ENCODE measurements at places on chromosomes 16 and 17. TPM values are rescaled to one million over a fixed set of nuclear protein-coding genes. Genes with fewer than 3 reads are reported as not detected.

DNA sequence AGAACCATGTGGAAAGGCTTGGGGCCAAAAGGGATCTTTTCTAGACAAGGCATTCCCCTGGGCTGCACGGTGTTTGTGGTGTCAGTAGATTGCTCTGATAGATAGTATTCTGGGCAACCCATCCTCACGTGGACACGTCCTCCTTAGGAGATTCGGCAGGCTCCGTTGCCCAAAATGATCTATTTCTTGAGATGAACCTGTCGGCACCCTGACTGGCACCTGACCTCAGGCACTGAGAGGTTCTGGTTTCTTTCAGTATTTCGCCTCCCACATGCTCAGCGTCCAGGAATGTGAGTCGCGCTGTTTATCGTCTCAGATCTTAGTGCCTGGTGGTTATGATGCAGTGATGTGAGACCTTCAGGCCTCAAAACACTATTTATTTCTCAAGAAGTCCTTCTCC is 89.7 kb downstream of the MARCHF10 start:
- DNase-seq = peak; percentile 78

The PLCD3 gene
- total RNA-seq = 107 TPM

The LRRC59 gene
- 234 TPM for total RNA-seq

The CEP295NL gene
- total RNA-seq = 0.29 TPM

DNA sequence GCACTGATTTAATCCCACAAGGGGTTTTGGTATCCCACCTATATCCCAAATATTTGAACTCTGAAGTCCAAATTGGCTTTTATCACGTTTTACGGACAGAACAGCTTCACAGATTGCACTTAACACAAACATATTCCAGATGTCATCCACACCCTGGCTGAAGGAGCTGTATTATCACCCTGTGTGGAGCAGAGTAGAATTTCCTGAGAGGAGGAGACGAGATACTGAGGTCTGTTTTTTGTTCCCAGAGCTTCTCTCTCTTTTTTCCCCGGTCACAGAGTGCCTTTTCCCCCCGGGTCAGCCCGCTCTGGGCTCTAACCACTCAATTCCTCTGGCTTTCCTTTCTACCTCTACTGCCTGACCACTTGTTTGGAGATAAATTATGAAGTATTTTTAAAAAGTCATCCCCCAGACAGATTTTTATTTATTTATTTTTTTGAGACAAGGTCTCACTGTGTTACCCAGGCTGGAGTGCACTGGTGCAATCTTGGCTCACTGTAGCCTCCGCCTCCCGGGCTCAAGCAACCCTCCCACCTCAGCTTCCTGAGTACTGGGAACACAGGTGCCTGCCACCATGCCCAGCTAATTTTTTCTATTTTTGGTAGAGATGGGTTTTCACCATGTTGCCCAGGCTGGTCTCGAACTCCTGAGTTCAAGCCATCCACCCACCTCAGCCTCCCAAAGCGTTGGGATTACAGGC is 30.7 kb downstream of the DNAH2 start:
- no peak for DNase-seq

DNA sequence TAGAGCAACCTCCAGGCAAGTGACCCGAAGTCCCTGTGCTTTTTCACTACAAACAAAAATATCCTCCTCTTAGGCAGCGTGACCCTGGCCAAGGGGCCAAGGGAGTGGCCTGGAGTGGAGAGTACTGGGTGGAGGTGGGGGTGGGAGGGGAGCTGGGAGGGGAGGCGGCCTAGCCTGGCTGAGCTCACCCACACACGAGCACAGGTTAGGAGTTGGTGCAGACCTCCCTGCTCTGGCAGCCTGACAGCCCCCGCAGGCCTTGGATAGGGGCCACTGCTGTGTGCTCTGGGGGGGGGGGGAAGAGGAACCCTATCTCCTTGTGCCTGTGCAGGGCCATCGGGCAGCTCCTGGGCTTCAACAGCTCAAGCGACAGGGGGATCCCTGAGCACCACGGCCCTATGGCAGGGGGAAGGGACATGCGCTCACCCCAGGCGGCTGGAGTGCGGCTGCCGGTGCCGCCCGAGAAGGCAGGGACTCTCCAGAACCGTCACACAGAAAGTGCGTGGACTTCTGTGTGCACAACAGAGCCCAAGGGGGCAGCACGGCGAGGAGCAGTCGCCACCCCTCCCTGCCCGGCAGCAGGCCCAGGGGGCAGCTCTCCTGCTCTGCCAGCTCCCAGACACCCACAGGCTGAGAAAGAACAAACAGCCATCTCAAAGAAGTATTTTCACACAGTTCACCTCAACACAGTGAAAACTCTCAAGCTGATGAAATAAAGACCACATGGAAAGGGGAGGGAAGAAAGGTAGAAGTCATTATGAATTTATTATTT is 13.3 kb downstream of the SLC16A3 start:
- DNase-seq = no peak
